Stromal cell of bone marrow (primary cell): ENCODE measurements at places on chromosomes 7 and 10.

GRCh38 chr7:143284591-143285469 lies at the start of gene TMEM139:
Gene TMEM139, plus strand, starts transcription at chr7:143284958. Its CDS starts 1,000 bp downstream, at chr7:143285958.
- no peak for DNase-seq

GRCh38 chr7:155228894-155229293 lies 68.8 kb upstream of the INSIG1 start:
- DNase-seq: no peak

- no peak for DNase-seq
Measured at GRCh38 chr10:70903262-70903921, 15.0 kb upstream of the PCBD1 start.

DNA sequence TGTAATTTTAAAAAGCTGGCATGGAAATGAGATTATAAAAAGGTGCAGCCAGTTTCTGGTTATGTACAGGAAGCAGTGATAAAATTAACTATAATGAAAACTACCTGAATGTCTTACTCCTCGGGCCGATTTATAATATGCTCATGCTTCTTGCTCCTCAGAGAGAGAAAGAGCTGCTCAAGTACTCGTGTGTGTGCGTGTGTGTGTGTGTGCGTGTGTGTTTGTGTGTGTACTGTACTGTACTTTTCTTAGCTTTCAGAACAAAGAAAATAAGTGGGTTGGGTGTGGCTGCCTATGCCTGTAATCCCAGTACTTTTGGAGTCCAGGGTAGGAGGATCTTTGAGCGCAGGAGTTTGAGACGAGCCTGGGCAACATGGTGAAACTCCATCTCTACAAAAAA lies 96.6 kb upstream of the NMT2 start:
- no peak for DNase-seq

GRCh38 chr7:80294346-80294745 lies 159.7 kb downstream of the GNAI1 start:
- no peak for DNase-seq

DNA sequence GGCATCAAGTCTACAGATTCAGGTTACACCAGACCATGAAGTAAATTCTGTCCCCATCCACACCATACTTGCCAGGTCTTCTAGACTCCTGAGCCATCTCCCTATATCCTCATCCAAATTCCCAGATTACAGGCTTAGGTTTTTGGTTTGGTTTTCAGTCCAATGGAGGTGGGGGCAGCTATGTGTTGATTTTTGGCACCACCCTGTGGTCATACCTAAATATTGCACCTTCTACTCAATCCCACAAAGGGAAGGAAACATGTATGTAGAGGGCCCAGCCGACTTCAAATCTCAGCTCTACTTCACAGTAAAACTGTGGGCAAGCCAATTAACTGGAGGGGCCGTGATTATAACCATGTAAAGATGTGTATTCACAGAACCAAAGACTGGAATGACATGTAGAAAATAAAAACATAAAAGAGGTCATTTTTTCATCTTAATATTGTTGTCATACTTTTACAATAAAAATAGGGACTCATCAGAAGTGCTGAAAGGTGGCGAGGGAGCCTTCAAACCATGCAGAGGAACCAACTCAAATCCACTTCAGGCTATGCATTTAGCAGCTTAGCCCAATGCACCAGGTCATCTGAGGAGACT lies 19.8 kb downstream of the ERCC6 start:
- DNase-seq: peak; percentile 21

- DNase-seq: no peak
Measured at GRCh38 chr10:71316056-71316785, 2.8 kb upstream of the SLC29A3 start.

DNA sequence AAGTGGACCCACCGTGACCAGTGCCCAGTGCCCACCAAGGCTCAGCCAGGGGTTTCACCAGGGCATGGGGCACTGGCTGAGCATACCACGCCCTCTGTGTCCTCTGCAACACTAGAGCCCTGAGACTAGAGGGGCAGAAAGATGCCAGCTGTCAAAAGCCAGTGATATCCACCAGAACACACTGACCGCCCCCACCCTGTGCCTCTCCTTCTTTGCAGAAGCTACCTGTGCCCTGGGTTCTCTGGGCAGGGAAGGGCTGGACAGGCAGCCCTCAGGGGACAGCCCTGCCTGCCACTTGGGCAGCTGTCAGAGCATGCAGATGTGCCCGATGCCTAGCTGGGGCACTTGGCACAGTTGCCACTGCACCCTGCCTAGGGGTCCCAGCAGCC lies 494 bp downstream of the VSIR start:
- no peak for DNase-seq

DNA sequence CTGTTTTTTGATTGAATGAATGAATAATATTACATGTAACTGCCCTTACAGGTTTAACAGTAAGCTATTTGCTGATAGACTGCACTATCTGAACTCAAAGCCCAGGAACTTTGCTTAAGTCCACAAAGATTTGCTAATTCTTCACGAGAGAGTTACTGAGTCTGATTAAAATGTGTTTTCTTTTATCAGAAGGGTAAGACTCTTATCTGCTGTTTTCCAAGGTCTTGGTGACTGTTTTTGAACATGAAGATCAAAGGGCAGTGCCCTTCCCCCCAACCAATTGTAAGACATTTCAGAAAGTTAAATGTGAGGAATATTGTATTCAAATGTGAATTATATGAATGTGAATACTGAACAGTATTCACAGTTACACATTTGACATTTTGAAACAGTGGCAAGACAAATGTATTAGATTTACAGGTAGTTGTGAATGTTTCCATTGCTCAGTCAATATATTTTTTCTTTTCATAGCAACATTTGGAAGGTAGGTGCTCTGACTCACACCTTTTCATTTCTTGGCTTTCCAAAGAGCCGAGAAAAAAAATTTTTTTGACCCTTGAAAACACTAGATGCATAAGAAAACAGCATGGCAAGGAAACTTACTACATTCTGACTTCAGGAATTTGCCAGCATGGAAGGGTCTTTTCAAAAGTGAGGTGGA lies 62.7 kb downstream of the DKK1 start:
- DNase-seq: no peak

DNA sequence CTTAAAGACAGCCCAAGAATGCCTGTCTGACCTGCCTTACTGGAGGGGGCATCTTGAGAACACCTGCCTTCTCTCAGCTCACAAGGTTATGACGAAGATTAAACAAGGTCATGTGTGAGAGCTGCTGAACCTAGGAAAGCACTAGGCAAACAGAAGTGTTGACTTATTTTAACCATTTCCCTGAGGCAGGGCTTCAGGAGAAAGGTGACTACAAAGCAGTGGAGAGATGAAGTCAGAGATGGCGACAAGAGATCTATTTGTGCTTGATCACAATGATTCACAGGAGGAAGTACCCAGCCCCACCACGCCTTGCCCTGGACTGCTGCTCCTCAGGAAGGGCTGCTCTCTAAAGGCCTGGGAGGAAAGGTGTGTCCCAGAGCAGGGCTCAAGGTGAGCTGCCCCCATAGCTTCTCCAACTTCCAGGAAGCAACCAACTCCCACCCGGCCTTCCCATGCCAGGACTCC lies 27.8 kb downstream of the STN1 start:
- DNase-seq: no peak

- DNase-seq: no peak
Measured at GRCh38 chr10:96511044-96511945, 2.4 kb downstream of the TLL2 start.

DNA sequence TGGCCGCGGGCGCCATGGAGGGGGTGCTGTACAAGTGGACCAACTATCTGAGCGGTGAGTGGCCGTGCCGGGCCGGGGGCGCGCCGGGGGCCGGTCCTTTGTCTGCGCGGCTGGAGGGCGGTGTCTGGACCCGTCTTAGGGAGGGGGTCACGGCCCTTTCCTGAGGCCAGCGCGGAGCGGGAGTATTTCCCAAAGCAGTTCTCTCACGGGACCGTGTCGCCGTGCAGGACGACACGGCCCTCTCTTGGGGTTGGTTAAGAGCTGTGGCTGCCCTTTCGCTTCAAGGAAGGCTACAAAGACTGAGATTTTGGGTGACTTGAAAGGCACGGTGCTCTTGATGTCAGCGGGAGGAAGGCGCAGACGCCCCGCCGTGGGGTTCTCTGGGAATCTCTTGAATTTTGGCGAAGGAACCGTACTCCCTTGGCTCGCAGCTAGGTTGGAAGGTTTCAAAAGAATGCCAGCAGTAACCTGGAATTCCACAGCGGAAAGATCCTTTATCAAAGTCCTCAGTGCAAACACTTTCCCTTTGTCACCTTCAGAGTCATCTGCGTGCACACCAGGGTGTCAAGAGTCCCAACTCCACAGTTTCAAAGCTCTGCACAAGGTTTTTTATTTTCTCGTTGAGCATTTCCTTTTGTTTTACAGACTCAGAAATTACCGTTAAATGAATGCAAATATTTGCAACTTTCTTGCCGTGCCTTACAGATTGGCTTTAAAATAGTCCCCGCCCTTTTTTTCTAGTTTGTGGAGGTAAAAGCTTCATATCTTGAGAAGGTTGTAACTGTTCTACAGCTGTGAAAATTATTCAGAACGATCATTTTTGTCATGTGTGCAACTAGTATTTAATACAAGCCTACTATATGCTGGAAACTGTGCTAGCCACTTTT lies 780 bp downstream of the PLEKHA8 start:
- DNase-seq: no peak

GRCh38 chr7:101598422-101598985 lies 30.6 kb downstream of the MYL10 start:
- no peak for DNase-seq

DNA sequence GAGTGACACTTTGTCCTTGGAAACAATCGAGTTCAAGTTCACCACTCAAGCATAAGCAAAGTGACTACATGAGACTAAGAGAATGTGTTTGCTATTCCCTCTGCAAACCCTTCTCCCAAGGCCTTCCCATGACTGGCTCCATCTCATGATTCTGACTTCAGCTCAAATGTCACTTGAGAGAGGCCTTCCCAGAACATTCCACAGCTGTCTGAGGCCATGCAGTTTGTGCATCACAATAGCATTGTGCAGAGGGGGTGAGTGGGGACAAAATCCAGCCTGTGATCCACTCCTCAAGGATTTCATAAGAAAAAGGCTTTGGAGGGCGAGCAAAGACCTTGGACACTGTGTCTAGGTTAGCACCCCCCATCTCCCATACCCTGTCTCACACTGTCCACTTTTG lies 6.9 kb upstream of the LRMDA start:
- no peak for DNase-seq

DNA sequence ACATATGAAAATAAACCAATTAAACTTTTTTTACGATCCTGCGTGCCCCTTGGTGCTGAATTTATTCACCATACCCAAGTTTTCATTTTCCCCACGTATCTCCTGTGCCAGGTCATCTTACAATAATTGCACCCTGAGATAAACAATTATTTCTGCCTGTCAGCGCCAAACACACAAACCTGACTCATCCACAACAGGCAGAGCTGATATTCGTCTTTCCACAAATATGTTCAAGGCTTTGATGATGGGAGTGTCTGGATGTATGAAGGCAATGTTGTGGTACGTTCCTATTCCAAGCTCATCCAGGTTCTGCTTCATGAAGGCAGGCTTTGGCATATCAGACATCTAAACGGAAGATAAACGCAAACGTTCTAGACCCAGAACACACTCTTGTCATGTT lies 45.8 kb upstream of the RHEB start:
- no peak for DNase-seq

DNA sequence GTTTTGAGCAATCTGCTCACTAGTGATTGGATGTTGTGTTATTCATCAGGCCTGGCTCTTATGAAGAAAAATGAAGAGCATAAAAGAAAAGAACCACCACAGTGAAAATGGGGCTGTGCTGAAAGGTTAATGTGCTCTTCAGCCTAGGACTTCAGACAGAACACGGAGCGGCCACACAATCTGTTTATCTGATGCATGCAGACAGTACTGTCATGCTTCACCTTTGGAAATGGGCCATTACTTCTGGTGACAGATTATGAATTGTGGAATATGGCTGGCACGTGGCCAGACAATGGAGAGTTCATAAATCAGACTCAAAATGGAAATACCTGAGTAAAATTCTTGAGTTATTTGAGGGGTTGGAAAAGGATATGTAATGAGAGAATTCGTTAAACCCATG lies 86.0 kb upstream of the NOBOX start:
- DNase-seq: no peak

DNA sequence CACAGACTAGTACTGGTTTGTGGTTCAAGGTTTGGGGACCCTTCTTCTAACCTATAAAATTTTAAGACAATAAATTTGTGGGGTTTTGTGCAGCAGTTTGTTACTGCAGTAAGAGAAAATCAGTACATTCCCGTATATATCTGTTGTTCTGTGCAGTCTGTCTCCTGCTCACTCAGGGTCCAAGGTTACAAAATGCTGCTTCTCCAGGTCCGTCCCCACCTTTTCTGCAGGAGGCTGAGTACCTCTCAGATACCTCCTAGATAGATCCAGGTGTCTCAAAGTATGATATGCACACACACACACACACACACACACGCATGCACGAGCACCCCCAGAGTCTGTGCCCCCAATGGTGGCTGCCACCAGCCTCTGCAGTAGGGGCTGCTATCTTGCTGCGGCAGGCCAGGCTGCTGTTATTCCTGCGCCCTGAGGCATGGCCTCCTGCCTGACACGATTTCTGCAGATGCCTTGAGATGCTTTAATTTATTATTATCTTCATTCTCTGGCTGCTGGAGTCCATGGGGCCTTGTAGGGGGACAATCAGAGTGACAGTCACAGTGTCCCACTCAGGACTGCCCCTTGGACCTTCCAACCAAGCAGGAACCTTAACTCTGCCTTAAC lies 25.2 kb upstream of the ASL start:
- DNase-seq: no peak

DNA sequence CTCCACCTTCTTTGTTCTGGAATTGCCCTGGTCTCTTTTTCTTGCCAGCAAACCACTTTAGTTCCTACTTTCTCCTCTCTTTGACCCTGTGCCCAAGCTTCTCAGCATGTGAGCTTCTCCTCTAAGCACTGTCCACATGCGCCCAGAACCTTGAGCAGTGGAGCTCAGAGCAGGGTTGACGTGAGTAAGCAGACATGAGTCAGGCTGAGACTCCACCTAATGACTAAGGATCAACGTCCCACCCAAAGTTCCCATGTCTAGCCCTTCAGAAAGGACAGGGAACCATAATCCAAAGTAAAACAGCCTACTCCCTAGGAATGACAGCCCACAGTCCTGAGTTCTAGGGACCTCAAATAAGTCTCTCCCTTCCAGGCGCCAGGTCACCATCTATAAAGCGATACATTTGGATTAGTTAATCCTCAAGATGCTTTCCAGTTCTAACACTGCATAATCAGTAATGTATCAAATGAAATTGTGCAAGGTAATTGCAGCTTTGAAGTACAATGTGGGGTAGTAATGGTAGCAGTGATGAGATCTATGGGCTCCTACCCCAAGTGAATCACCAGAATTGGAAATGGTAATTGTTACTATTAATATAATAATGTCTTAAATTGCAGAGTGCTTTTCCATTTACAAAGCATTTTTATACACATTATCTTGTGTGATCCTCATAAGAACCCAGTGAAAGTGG lies 44.5 kb downstream of the KCNMA1 start:
- DNase-seq: peak; percentile 98

GRCh38 chr7:55552320-55553023 lies 19.8 kb downstream of the VOPP1 start:
- no peak for DNase-seq

- no peak for DNase-seq
Measured at GRCh38 chr10:105192861-105193260, 551.8 kb downstream of the SORCS3 start.

GRCh38 chr7:90246171-90246570 lies 1.2 kb downstream of the CFAP69 start:
- DNase-seq: peak; percentile 76

GRCh38 chr7:115319541-115319940 lies 397.6 kb downstream of the MDFIC start:
- DNase-seq: no peak
